Tibial nerve (tissue), 4 donors: ENCODE measurements at places on chromosomes 11 and 22. TPM values are rescaled to one million over a fixed set of nuclear protein-coding genes. Genes with fewer than 3 reads are reported as not detected.

The KCNJ1 gene
- not detected for total RNA-seq

The FANCF gene
- 10.0 TPM for total RNA-seq

The MPZL3 gene
- 0.87 TPM for total RNA-seq

- no peaks in the 10 kb centered on the region for H3K36me3 ChIP-seq
- H3K27ac ChIP-seq = no peak overlapping the region
- H3K4me1 ChIP-seq = peaks cover 65% of the 10 kb centered on the region
- no peaks in the 10 kb centered on the region for H3K27me3 ChIP-seq
- no peak for DNase-seq
- no peak overlapping the region for H3K4me3 ChIP-seq
Observed at GRCh38 chr11:73384872-73385689, 8.9 kb downstream of the RELT start.

DNA sequence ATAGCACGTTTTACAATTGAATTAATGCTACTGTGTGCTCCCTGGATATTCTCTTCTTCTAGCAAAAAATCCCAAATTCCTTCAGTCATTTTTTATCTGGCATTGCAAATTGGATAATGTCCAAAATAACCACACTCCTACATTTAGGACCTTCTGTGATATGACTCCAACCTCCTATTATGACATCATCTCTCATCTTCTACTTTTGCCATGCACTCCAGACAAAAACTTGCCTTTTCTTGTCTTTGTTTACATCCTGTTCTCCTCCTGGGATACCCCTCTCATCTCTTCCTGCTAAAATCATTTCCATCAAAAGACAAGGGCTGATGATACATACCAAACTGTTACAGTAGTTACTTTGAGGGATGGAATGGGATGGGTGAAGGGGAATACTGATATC is 20.6 kb upstream of the TMEM218 start:
- no peak overlapping the region for H3K27ac ChIP-seq
- no peak overlapping the region for H3K4me3 ChIP-seq
- H3K27me3 ChIP-seq = no peaks in the 10 kb centered on the region
- no peaks in the 10 kb centered on the region for H3K36me3 ChIP-seq

DNA sequence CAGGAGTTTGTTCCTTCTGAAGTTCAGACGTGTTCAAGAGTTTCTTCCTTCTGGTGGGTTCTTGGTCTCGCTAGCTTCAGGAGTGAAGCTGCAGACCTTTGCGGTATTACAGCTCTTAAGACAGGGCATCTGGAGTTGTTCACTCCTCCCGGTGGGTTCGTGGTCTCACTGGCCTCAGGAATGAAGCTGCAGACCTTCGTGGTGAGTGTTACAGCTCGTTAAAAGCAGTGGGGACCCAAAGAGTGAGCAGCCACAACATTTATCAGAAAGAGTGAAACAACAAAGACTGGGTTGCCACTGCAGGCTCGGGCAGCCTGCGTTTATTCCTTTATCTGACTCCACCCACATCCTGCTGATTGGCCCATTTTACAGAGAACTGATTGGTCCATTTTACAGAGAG is 373.1 kb downstream of the ETS1 start:
- DNase-seq = no peak
- no peak overlapping the region for H3K27ac ChIP-seq
- no peaks in the 10 kb centered on the region for H3K27me3 ChIP-seq
- H3K36me3 ChIP-seq = no peaks in the 10 kb centered on the region

GRCh38 chr22:42949159-42949558 is 65.8 kb downstream of the PACSIN2 start:
- no peak overlapping the region for H3K4me3 ChIP-seq
- H3K27me3 ChIP-seq = no peaks in the 10 kb centered on the region
- H3K4me1 ChIP-seq = no peaks in the 10 kb centered on the region
- no peak for DNase-seq
- no peaks in the 10 kb centered on the region for H3K36me3 ChIP-seq

DNA sequence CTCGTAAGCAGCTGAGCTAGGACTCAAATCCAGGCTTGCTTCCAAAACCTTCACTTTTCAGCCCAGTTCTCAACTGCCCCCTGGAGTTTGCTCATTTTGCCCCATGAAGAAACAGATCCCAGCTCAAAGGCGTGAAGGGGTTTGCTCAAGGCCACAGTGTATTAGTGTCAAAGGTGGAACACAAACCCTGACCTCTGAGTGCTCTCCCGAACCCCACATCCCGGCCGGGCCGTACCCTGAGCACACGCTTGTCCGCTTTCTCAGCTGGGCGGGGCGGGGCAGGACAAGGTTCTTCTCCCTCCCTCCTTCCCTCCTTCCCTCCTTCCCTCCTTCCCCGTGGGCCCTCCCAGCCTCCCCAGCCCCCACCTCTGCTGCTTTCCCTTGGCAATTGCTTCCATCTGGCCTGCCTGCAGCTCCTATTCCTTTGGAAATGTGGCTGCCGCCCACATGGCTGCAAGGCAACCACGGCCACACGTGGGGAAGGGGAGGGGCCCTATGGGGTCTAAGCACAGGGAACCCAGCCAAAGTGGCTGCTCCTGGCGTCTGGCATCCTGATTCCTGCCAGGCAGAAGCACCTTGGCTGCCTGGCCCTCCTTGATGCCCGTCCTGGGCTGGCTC is 4.1 kb downstream of the ST3GAL4 start:
- peaks cover 85% of the 10 kb centered on the region for H3K4me1 ChIP-seq
- DNase-seq = peak; percentile 85
- H3K36me3 ChIP-seq = no peaks in the 10 kb centered on the region

- no peaks in the 10 kb centered on the region for H3K36me3 ChIP-seq
- no peaks in the 10 kb centered on the region for H3K4me1 ChIP-seq
- H3K27ac ChIP-seq = no peak overlapping the region
- DNase-seq = no peak
- H3K27me3 ChIP-seq = peaks cover 78% of the 10 kb centered on the region
Observed at GRCh38 chr11:16611926-16612565, 126.4 kb upstream of the C11orf58 start.

- no peaks in the 10 kb centered on the region for H3K36me3 ChIP-seq
- H3K27me3 ChIP-seq = no peaks in the 10 kb centered on the region
- peak overlapping the region; percentile 80 for H3K27ac ChIP-seq
- H3K4me1 ChIP-seq = peaks cover 18% of the 10 kb centered on the region
Observed at GRCh38 chr22:18001040-18001893, 23.1 kb downstream of the MICAL3 start.
